ENCODE measurements at places on chromosomes 5 and 9.
A peak's percentile ranks its signal among the peaks of the same experiment; 100 is the strongest.

DNA sequence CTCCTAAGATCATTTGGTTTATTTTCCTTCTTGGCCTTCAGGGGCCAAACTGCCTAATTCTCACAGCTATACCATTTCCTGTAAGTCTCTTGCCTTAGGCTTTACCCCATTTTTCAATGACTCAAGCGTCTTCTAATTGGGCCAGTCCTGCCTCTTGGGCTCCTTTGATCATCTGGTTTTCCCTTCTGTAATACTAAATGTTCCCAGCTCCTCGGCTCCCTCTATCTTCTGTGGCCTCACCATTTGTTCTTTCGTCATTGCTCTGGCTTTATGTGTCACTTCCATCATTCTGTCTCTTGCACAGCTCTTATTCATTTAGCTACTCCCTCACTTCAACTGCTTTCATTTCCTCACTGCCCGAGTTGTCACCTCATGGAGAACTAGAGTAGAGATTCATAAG, 14.5 kb upstream of the SPINK7 start:
- no peak for DNase-seq

GRCh38 chr5:174222891-174223290, 177.4 kb downstream of the NSG2 start:
- DNase-seq, result peak; percentile 97

- peak; percentile 24 for DNase-seq
These were observed 16.0 kb upstream of the TBC1D2 start for GRCh38 chr9:98271479-98271878.

- no peak for DNase-seq
These were observed 105.3 kb downstream of the TRIM36 start for GRCh38 chr5:115064380-115064779.

GRCh38 chr9:136467766-136468165, 15.1 kb downstream of the SEC16A start:
- DNase-seq, result no peak

DNA sequence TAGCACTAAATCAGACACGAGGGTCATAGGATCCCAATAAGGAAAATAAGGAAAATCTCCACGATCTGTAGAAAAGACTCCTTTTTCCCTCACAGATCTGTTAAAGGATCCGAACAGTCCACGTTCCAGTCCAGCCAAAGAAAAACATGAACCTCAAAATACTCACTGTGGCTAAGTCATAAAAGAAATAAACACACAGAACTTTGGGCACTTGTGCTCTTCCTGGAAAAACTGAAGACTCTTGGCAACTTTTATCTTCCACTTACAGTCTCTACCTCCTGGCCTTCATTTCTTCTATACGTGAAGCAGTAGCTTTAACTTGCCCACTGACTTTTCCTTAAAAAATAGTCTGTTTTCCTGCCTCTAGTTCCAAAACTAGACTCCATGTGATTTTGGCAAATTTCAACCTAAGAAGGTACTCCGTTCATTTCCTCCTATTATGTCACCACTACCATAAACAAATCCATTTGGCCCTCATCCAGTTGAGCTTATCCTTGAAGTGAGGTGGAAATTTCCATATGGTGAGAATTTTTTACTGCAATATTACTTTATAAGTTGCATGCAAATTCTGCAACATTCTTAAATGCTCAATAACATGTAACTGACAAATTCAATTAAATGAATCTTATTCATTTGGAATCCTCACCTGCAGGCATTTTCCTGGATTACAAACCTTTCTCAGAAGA, 5.3 kb upstream of the LHFPL2 start:
- DNase-seq, result peak; percentile 13

GRCh38 chr5:69136293-69136692, 30.7 kb upstream of the CCNB1 start:
- no peak for DNase-seq

DNA sequence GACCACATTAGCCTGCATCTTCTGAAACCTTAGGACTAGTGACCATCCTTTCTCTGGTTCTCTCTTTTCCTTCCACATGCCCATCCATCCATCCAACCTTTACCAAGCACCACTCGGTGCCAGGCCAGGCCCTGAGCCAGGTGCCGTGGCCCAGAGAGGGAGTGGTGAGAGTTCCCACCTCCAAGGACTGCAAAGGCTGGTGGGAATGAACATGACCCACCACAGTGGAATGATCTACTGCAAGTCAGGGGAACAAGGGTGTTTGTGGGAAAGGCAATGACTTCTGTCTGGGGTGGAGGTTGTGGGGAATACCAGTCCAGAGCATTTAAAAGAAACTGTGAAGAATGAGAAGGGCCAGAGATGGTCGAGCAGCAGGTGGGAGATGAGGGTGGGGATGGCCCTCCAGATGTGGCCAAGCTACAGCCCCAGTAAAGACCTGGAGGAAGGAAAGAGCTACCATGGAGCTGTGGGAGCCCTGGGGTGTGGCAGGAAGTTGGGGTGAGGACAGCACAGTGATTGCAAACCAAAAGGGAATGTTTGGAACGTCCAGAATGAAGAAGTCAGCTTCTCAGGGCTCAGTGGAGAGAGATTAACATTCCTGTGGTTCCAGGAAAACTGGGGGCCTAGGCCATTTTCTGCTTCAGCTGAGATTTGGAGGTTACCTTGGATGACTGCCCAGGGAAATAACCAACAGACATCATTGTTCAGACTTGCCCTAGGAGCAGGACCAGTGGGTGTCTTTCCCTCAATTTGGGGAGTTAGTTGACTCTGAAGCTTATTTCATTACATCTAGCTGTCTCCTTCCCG, 30.7 kb upstream of the CORO2A start:
- peak; percentile 41 for DNase-seq

DNA sequence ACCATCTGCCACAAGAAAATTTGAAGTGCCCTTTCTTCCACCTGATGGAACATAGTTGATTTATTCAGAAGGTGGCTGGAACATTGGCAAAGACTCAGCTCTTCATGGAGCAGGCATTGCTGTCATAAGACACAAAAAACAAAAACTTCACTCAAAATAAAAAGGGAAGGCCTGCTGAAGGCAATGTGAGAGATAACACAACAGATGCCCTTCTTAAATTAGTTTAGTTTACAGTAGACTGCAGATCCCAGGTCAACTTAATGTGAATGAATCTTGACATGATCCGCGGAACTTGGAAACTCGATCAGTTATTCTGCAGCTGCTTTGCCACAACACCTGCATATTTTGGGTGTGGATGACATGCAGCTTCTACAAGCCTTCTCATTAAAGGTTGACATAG, 159.8 kb upstream of the PLCXD3 start:
- DNase-seq, result no peak

GRCh38 chr9:18526685-18527084, 52.7 kb downstream of the ADAMTSL1 start:
- no peak for DNase-seq

- DNase-seq, result no peak
These were observed 33.2 kb upstream of the CSF1R start for GRCh38 chr5:150119421-150120061.

DNA sequence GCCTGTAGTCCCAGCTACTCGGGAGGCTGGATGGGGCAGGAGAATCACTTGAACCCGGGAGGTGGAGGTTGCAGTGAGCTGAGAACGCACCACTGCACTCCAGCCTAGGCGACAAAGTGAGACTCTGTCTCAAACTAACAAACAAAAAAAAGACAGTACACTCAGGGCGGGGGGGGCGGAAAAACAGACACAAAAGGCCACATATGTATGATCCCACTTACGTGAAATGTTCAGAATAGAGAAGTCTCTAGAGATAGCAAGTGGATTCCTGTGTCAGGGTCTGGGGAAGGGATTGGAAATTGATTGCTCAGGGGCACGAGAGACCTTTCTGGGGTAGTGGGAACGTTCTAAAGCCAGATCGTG, 9.0 kb upstream of the LCN1 start:
- no peak for DNase-seq

DNA sequence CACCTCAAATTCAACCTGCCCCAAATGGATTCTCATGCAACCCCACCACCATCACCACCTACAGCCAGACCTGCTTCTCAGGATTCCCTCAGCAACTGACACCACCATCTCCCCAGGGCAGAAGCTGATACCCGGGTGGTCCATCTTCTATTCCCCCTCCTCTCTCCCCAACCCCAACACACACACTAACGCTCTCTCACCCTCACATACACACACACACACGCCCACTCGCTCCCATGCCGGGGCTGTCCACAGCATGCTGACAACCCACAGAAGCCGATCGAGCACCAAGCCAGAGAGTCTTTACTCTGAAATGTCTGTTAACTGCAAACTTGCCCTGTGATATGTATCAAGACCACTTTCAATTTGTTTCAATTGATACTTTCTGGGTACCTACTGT, 28.4 kb downstream of the B4GALT1 start:
- DNase-seq, result no peak

DNA sequence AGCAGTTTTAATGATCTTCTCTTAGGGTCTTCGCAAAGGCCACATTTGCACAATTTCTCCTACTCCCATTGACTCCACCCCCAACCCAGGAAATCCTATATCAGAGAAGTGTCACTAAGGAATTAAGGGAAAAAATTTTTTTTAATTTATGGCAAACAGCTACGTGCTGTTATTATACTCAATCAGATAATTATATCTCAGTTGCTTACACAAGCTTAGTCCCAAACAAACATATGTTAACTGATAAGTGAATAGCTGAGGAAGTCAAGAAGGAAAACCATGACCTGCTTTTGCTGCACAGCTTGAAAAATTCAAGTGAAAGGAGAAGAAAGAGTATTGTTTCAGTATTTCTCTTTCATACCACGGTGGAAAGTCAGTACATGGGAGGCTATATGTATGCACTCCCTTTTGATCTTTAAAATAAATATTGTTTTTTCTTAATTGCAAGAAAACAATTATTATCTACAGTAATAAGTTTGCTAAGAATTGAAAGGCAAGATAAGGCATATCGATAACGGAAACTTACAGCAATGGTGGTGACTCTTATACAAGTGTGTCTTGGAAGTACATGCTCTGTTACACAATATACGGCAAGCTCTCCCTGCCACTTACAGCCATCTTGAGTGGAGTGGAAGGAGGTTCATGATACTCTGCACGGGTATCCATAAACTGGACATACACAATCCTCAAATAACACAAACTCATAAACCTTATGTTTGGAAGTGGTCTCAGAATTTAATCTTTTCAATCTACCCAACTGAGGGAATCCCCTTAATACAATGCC, 167.9 kb upstream of the FREM1 start:
- DNase-seq, result peak; percentile 26

DNA sequence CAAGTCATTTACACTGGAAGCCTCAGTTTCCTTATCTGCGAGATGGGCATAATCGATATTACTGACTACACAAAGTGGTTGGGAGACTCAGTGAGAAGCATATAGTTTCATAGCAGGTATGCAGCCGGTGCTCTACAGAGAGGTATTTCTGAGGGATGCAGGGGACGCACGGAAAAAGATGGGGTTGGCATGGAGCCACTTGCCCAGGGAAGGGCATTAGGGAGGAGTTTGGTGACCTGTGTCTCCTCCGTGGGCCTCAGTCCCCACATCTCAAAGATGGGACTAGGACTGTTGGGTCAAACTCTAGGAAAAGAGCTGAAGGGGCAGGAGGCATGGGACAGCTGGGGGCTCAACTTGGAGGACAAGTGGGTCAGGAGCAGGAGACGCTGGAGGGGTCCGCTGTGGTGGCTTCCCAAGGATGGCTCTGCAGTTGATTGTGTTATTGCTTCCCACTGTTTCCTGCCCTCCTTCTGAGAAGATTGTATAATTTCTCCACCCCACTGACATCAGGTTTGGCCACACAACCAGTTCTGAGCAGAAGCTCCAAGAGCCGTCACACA, 158.6 kb upstream of the ALDH1B1 start:
- no peak for DNase-seq

DNA sequence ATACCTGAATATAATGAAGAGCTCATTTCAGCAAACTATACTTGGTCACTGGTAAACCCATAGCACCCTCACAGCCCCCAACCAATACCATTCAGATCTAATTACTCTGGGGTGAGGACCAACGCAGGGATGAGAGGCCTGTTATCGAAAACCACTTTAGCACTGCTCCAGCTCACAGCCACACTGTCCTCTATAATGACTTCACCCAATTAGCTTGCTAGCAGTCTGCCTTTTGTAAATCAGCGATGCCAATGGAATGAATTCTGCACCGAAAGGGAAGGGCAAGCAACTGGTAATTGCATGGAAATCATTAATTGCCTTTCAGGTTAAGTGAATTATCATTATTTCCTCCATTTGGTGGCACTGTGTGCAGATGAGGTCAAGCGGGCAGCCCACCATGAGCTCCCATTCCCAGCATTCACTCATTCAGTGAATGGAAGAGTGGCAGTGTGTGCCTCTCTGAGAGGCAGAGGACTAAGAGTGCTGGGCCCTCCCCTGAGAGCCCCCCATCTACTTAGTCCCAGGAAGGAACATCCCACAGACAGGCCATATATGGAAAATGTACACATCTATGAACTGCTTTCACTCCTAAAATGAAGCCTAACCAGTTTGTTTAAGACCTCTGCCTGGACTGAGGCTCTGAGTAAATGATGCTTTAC, 262.1 kb downstream of the SPOCK1 start:
- DNase-seq, result peak; percentile 49

DNA sequence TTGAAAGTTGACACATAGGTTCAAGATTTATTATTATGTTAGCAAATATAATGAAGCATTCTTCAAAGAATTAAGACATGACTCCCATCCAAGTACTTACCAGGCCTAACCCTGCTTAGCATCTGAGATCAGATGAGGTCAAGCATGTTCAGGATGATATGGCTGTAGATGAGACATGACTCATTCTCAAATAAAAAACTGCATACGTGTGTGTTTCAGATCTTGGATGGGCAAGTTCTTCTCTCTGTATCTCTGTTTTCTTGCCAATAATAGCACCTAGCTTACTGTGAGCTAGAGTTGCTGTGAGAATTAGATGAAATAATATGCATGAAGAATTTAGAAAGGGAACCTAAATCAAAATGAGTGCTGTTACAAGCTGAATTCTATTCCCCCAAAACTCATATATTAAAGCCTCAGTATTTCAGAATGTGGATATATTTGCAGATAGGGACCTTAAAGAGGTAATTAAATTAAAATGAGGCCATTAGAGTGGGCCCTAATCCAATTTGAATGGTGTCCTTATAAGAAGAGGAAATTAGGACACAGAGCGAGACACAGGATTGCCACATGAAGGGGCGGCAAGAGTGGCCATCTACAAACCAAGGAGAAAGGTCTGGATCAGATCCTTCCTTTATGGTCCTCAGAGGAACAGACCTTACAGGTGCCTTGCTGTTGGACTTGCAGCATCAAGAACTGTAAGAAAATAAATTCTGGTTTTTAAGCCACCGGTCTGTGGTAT, 146.2 kb downstream of the MARCHF11 start:
- DNase-seq, result no peak

GRCh38 chr9:546797-547223, 294.7 kb upstream of the DMRT1 start:
- DNase-seq, result no peak

DNA sequence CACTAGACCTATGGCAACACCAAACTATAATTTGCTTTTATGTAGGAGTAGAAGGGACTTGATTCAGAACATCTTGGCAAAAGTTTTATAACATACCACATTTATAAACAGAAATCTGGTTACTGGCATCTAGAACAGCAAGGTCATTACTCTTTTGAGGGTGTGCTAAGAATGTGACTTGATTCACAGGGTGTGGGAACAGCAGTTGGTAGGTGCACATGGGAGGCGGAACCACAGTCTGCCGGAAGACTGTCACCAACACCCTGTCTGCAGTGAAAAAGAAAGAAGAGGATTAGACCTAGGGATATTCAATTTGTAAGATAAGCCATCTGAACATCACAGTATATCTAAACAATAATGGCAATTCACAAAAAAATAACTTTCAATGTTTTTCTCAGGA, 23.0 kb downstream of the ELP1 start:
- DNase-seq, result no peak

Data from NCI-H69 (cell line).